ENCODE measurements at places on chromosomes 6 and 20. TPM values are rescaled to one million over a fixed set of nuclear protein-coding genes. Genes with fewer than 3 reads are reported as not detected.

DEFB114 gene
- total RNA-seq = not detected

TULP1 gene
- not detected for total RNA-seq

TSPYL4 gene
- total RNA-seq = 22.4 TPM

EYA2 gene
- not detected for total RNA-seq

LY6G6D gene
- total RNA-seq = not detected

CTSZ gene
- total RNA-seq = 26.1 TPM

HLA-F gene
- total RNA-seq = 699 TPM

RUNX2 gene
- 14.4 TPM for total RNA-seq

RIPPLY2 gene
- total RNA-seq = not detected

COL21A1 gene
- not detected for total RNA-seq

CCN6 gene
- total RNA-seq = not detected

HLA-DMB gene
- 15.7 TPM for total RNA-seq

CRIP3 gene
- 1.5 TPM for total RNA-seq

RSPO3 gene
- not detected for total RNA-seq

BNIP5 gene
- not detected for total RNA-seq

ANGPT4 gene
- total RNA-seq = not detected

TSBP1 gene
- not detected for total RNA-seq

SYCP2L gene
- not detected for total RNA-seq

TOP1 gene
- total RNA-seq = 30.2 TPM

ID4 gene
- total RNA-seq = not detected

VSTM2L gene
- total RNA-seq = not detected

POLH gene
- total RNA-seq = 31.7 TPM

RGS19 gene
- total RNA-seq = 61.7 TPM

OTOR gene
- total RNA-seq = not detected

MOG gene
- not detected for total RNA-seq

NOX3 gene
- not detected for total RNA-seq

Measured in T-cell (primary cell).